ENCODE measurements at places on chromosomes 7 and 10.

DNA sequence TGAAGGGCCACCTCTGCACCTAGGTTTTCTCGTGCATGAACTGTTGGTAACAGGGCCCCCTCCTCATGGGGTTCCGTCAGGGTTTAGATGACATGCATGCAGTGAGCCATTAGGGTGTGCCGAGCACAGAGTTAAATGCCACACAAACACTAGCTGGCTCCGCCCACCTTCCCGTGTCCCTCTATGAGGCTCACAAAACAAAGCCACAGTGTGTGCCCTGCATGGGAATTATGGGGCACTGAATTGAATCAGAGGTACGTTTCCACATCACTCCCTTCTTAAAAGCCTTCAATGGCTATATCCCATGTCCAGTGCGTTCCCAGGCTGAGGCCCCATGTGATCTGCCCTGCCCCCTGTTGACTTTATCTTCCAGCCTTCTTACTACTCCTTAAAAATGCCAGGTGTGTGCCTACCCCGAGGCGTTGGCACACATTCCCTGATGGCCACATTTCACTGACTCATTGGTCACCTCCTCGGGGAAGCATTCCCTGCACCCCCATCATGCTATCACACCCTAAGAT is 35.7 kb downstream of the GSDME start:
- no peak for DNase-seq

- DNase-seq, result no peak
These were observed 213.8 kb downstream of the DNAJB6 start for GRCh38 chr7:157550300-157551275.

DNA sequence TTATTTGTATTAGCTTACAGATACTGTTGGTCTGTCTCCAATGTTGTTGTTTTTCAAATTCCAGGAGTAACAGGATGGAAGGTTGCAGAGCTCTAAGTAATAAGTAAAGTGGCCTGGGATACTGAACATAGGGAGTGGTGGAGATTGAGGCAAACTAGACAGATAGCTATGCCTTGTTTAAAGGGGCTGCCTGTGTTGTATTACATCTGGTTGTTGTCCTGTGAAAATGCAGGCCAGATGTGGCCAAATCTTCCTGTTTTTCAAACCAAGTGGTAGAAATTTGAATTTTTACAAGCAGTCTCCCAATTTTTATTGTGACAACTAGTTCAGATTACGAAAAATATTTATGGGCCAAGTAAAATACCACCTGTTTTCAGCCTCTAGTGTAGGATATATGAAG is 33.5 kb downstream of the BICC1 start:
- no peak for DNase-seq

DNA sequence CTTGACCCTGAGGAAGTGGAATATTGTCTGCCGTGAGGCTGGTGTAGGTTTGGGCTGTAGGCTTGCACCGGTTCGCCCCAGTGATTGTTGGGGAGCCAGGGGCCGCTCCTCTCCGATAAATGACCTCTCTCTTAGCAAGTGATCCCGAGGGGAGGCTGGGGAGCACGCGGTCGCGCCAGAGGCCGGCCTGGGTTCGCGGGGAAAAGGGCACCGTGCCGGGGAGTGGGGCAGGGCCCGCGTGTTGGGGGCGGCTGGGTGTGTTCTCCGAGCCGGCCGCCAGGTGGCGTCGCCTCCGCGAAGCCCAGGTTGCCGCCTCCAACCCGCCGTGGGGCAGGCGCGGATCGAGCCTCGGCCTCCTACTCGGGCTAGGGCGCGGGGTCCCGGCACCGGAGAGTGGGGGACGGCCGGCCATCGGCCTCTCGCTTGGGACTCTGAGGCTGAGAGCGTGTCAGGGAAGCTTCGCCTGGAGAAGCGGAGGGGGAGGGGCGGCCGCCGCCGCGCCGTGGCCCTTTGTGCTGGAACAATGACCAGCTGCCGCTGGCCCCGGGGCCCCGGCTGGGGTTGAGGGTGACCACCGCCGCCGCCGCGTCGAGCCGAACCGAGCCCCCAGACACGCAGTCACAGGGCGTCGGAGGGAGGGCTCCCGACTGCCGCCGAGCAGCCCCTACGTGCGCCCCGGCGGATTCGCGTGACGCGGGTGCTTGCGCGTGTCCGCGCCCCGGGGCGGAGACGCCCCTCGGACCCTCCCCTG is 442 bp upstream of the LZTS2 start:
- DNase-seq, result no peak

- no peak for DNase-seq
These were observed 224.7 kb downstream of the CHRM2 start for GRCh38 chr7:137093198-137093597.

DNA sequence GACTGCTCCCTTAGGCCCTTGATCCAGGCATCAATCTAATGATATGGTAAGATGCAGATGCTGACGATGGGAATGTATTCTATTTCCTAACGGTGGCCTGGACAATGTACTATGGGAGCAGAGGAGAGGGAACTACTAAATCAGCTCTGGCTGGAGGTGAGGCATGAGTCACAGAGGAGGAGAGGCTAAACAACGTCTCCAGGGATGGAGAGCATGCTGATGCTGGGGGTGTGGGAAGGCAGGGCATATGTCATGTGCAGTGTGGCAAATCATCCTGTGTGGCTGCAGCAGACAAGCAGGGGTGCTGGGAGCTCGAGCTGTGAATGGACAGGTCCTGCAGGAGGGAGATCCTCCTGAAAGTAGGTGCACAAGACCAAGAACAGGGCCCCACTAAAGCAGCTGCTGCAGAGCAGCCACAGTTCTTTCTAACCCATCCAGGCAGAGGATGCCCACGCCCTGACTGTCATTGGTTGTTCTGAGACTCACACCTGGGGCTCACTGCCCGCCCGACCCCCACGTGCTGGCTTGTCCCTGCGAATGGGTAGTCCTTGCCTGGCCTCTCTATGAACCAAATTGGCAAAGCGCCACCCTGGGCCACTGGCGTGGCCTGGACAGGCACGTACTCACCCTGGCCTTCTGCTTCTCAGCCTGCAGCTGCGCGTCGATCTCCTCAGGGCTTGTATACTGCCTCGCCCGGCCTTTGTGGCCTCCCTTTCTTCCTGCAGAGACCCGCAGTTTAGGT is 4.0 kb downstream of the PDAP1 start:
- DNase-seq, result no peak

DNA sequence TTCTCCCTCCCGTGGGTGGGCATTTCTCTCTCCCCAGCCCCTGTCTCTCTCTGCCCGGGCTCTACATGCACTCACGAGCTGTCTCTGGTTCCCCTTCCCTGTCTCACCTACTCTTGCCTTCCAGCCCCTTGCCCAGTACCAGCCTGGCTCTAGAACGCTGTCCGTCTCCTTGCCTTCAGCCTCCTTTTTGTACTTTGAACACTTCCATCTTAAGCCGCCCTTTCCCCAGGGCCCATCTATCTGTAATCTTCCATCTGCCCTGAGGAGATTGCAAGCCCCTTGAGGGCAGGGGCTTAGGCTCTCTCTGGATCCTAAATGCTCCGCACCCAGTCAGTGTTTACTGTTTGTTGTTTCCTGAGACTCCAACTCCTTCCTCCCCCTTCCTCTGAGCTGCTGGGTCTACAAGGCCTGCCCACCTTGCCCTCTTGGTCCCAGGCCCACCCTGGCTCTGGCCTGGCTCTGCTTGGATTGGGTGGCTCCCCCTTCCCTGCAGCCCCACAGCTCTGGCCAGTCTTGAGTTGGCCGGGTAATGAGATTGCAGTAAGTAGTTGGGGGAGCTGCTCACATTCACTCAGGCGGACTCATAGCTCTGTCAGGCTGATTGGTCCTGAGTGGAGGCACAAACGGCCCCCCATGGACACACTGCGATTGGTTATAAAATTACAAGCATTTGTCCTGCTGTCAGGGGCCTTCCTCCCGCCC is 28.3 kb downstream of the POLL start:
- DNase-seq, result no peak

DNA sequence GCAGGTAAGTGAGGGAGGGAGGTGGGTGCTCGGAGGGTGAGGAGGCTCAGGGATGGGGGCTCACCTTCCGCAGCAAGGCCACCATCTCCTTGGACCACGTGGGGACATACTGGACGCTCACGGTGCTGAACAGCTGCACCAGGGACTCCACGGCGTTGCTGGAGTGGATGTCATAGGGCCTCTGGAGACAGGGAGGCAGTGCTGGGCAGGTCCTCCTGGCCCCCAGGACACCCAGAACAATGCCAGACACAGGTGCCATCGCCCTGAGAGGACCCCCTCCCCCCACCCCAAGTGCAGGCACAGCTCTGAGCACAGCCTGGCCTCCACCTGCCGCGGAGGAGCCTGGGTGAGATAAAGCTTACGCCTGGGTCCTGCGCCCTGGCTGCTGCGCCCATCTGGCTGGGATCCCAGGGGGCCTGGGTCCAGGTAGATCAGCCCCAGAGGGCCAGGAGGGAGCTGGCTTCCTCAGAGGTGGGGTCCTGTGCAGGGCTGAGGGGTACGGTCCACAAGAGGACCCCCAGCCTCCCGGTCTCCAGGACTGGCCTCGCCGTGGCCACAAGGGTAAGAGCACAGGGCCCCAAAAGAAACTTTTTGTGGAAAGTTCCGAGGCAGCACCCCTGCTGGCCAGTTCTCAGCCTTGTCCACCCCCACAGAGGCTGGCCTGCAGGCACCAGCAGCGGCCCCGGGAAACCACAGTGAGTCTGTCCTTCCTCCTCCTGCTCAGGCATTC is 37.8 kb downstream of the DPYSL4 start:
- DNase-seq, result no peak

GRCh38 chr10:13016886-13017285 is 15.4 kb upstream of the CCDC3 start:
- no peak for DNase-seq

DNA sequence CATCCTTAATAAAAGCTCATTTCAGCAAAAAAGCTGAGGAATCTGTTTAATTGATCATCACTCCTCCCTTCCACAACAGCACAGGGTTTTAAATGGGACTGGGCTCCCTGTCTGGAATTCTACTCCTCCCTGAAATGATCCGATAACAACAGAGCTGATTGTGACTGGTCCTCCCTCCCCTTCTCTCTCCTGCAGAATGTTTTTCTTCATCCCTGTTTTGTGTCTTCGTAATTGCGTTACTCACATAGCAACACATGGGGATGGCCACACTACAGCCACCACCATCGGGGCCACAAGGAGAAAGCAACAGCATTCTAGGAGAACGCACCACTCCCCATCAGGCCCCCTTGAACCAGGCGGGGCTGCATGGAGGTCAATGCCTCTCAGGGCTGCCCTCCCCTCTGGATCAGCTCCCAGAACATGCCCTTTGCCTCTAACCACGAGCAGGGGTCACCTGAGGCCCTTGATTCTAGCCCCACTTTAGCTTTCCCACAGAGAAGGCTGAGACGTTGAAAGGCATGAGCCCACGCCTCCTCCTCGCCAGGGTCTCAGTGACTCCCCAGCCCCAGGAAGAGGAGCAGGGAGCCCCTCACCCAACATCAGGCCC is 152.6 kb downstream of the PLXNA4 start:
- no peak for DNase-seq

- DNase-seq, result no peak
These were observed 344.2 kb upstream of the GALNT17 start for GRCh38 chr7:70787771-70788170.

DNA sequence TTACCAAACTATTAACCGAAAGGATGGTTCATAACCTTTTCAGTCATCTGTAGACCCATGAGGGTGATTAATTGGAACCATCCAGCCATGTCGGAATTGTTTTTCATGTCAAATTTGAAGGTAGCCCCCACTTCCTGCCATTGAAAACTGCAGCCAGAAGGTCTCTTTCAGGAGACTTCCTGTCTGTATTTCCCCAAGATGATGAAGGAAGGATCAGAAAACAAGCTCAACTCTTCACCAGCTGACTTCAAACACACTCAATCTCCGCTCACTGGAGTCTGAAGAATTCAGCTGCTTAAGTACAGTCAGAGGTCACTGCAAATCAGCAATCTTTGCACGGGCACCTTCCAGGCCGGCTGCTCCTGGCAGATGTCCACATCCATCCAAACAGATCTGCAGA is 291.7 kb upstream of the NPVF start:
- peak; percentile 81 for DNase-seq

GRCh38 chr10:6748029-6748428 is 168.0 kb upstream of the PRKCQ start:
- DNase-seq, result no peak

- no peak for DNase-seq
These were observed 345.7 kb downstream of the THSD7A start for GRCh38 chr7:11486271-11486670.

DNA sequence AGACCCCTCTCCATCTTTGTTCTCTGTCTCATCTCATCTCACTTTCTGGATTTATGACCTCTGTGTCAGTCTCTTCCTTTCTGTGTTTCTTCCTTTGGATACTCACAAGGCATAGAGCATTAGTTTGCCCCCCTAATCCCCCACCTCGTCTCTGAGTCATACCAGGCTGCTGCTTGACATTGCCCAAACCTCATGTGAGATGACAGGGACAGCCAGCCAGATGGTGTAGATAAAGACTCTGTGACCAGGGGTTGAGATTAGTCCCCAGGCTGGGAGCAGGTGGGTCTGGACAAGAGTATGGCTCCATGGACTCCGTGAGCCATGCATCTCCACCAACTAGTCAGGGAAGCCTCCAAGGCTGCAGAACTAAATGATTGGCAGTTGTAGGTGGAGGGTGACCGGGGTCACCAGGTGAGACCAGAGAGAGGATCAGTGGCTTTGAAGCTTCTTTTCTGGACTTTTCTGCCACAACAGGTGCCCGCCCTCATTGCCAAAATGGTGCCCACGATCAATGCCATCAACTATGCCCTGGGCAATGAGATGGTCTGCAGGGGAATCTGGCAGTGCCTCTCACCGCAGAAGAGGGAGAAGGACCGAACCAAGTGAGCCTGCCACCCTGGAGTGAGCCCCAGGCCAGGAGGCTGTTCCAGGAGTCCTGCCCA is 13.3 kb downstream of the RGR start:
- no peak for DNase-seq

DNA sequence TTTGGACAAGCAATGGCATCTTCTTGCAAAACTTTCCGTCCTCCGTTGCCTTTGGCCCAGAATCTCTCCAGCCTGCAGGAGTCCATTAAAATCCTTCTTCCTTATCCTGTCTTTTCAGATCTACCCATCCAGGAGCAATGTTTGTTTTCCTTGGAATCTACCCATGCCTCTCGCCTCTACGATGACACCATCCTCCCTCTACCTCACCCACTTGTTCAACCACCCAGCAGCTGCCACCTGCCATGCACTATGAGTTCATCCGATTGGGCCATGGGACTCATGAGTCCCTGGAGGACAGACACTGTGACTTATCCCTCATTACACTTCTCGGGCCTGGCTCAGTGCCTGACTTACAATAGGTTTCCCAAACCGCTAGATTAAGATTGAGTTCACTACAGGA is 26.8 kb upstream of the MGMT start:
- DNase-seq, result no peak
